Hepatocyte (in vitro differentiated cells): ENCODE measurements at places on chromosomes 12 and 14. TPM values are rescaled to one million over a fixed set of nuclear protein-coding genes. Genes with fewer than 3 reads are reported as not detected.

GRCh38 chr12:112971248-112971647 lies 7.1 kb upstream of the OAS2 start:
- no peak for DNase-seq

DNA sequence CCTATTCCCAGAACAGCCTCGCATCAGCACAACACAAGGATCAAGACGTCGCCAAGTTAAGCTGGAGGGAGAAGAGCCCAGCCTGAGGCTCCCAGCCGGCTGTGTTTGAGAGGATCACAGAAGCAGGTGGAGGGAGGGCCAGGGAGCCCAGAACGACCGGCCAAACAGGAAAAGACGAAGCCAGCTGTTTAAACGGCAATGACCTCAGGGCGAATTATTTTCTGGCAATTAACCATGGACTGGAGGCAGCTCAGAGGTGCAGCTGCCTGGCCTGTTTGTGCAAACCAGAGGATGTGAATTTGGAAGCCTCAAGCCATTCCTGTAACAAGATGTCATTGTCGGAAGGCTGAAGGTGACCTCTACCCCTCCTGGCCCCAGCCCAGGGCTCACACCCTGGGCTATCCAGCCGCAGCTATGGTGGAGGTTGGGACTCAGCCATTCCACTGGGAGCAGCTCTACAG lies 175.8 kb upstream of the PRMT8 start:
- DNase-seq: no peak

DNA sequence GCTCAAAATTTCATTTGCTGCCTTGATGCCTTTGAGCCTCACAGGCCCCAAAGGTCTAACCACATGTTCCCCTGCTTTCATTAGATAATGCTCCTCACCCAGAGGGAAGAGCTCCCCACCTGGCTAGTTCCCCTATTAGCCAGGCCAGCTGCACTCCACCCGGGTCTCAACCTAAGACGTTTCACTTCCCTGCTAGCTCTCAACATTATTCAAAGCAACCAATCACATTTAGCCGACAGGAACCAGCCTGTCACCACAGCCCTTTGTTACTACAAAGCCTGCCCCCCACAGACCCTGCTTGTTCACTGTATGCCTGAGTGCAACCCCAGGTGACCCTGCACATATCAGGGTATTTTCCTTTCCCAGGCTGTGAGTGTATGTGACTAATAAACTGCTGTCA lies 78.6 kb downstream of the SLC15A5 start:
- DNase-seq: no peak

DNA sequence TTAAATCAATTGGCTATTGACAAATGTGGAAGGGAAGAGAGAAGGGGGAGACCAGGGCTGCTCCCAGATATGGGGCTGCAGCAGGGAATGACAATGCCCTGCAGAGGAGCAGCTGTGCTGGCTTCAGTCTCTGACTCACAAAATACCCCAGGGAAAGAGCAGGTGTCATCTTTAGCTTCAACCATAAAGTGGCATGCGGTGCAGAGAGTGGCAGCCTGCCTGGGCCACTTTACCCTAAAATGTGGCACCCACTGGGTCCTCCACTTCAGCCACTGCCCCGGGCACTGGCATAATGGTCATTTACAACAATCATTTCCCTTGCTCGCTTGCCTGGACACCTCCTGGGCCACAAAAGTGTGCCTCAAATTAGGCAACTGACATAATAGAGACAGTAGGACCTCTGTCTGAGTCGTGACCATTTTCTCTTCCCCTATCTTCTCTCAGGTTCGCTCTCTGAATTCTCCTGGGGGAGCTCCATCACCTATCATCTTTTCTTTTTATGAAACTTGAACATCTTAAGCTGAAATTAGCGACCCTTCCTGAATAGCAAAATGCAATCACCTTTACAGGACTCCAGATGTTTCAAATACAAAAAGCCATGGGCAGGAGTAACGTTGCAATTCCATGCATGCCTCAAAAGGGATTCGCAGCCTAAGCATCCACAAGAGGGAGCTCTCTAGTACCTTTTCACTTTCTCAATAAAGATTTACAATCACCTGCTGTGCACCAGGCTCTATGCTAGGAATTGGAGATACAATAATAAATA lies 179.9 kb upstream of the ATF7IP start:
- DNase-seq: peak; percentile 80

DNA sequence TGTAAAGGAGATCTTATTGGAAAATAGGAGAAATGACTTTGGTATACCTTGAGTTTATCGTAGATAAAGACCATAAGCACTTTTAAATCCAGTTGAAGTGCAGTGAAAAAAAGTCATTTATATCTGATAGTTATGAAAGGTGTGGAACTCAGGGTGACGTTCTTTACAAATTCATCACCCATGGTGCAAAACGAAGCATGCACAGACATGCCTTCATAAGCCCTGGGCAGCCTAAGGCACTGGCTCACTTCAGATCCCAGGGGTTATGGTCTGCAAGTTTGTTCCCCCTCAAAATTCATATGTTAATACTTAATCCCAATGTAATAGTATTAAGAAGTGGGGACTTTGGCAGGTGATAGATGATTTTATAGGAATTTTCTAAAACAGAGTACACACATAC lies 1216.4 kb upstream of the USP15 start:
- DNase-seq: no peak

DNA sequence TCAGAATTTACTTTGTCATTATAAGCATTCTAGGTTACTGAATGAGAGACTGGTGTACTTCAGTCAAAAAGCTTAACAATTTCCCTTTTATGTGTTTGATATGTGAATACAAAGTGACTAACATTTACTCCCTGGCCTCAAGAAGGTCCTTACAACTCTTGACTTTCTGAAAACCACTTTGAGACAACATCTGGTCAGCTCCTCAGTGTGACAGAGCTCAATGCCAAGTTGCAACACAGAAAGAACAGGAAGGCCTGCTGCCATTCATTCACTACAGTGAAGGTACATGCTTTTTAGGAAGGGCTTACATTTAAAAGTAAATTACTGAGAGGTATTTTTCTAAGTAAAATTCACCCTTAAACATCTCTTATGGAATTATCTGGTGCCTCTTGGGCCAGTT lies 2.3 kb upstream of the NAA30 start:
- no peak for DNase-seq

DNA sequence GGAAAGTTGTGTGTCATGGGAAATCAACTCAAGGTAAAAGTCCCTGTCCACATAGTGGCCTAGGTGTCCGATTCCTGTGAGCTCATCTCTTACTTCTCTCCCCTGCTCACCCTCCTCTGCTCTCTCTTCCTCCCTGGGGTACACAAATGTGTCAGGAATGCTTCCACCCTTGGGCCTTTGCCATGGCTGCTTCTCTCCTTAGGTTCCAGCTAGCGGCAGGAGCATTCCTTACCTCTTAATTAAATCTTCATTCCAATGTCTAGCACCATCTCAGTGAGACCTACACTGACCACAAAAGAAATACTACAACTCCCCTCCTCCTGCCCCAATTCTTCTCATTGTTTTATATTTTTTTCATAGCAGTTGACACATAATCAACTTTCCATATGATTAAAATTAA lies 298.6 kb downstream of the PDZRN4 start:
- DNase-seq: no peak

DNA sequence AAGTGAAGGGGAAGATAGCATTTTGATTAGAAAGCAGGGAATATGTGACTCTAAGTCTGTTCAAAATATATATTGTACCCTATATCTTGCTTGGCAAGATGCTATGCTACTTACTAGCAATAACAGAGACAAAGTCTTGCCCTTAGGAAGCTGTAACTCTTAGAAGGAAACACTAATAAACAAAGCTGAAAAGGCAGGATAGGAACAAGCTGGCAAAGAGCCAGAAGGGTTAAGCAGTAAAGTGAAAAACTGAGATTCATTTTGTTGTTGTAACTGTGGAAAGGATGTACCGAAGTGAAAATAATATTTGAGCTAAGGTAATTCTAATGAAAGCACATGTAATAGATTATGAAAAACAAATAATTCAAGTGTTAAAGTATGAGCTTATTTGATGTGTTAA lies 527.1 kb upstream of the FLRT2 start:
- DNase-seq: no peak

BICDL1 gene
- total RNA-seq: 7.7 and 10.6 TPM in 2 replicates

GALNT9 gene
- 2.2 and 3.9 TPM in 2 replicates for total RNA-seq

- DNase-seq: no peak
Measured at GRCh38 chr12:11859705-11860425, 210.4 kb downstream of the ETV6 start.

GRCh38 chr14:67510836-67511235 lies 22.3 kb upstream of the PLEKHH1 start:
- no peak for DNase-seq

DNAAF2 gene
- 16.7 and 19.8 TPM in 2 replicates for total RNA-seq

DNA sequence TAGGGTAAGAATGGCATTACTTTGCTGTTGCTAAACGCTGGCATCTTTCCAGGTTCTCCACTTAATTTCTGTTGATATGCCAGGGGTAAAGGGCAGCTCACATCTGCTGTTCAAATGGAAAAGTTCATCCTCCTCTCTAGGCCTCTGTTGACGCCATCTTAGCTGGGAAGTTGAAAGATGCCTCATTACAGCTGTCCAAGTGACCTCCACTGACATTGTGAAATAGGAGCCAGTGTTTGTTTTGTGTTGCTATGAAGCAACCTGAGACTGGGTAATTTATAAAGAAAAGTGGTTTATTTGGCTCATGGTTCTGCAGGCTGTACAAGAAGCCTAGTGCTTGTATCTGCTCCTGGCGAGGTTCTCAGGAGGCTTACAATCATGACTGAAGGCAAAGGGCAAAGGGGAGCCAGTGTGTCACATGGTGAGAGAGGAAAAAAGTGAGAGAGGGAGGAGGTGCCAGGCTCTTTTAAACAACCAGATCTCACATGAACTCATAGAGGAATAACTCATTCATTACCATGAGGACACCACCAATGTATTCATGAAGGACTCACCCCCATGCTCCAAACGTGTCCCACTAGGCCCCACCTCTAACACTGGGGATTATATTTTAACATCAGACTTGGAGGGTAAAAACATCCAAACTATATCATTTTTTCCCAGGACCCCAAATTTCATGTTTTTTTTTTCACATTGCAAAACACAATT lies 3.2 kb upstream of the ADAM21 start:
- DNase-seq: peak; percentile 32

DNA sequence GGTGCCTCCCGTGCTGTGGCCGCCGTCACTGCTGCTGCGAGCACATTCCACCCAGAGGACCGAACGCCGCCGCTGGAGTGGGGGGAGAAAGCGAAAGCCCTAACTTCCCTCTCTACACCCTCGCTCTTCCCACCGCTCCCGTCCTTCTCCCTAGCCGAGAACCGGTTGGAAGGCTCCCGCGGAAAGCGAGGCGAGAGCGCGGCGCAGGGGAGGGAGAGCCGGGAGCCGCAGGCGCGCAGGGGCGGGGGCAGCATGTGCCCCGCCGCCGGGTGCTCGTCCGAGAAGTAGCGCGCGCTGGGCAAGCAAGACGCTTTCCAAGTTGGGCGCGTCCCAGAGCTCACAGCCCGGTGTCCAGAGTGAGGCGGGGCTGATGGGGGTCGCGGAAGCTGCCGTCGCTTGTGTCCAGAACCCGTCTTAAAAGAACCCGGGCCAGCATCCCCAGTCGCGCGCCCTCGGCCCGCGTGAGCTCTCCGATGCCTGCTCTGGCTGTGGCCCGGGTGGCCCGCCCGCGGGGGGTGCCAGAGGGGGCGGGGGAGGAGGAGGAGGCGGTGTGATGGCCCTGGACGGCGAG lies at the start of gene TRHDE:
Gene TRHDE (plus strand): TSS at position 280 of the 571 bp plus-strand sequence. CDS start 274 bp downstream, at position 554.
- peak; percentile 71 for DNase-seq

GRCh38 chr14:22900081-22900799 lies 17.2 kb downstream of the REM2 start:
- peak; percentile 83 for DNase-seq

FZD10 gene
- 1.3 and 1.7 TPM in 2 replicates for total RNA-seq

TEAD4 gene
- 5.5 and 8.3 TPM in 2 replicates for total RNA-seq

- DNase-seq: peak; percentile 86
Measured at GRCh38 chr14:35355981-35356841, 48.3 kb downstream of the NFKBIA start.

DNA sequence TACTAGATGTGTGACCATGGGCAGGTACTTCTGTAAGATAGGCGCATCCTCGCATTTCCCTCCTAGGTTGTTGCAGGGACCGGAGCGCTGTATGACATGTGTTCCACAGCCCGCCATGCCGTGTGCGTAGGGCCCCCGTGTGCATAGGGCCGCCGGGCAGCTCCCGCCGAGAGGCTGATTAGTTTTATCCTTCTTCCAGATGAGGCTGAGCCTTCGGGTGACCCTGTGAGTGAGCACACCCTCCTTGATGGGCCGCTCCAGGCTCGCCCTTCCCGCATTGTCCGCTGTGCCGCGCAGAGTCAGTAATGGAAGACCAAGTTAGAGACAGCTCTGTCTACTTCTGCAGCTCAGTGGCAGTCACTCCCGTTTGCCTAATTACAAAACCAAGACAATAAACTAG lies 72.9 kb upstream of the DYNC1H1 start:
- DNase-seq: no peak

DNA sequence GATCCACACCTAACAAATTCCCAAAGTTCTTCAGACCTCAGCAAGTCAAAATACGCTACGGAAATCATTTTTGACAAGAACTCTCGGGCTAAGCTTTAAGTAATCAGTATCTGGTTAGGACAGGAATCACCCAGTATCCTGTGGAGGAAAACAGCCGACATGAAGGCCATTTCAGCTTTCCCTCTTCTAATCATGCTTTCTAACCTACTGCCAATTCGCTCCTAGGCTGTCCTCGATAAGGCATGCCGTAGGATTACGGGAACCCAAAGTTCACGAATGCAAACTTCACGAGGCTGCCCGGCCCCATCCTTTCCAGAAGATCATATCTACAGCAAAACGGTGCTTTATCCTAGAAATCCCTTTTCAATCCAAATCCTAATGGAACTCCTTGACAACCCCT lies 81.8 kb upstream of the PTPRB start:
- DNase-seq: no peak

GRCh38 chr12:122064780-122065588 lies 13.6 kb upstream of the MLXIP start:
- peak; percentile 64 for DNase-seq

- no peak for DNase-seq
Measured at GRCh38 chr14:24094841-24095270, 745 bp downstream of the PCK2 start.

- no peak for DNase-seq
Measured at GRCh38 chr12:124240493-124240892, 54.4 kb upstream of the RFLNA start.

GRCh38 chr12:102433304-102433703 lies 47.1 kb downstream of the IGF1 start:
- DNase-seq: no peak

OTUB2 gene
- 2.1 and 2.7 TPM in 2 replicates for total RNA-seq

NYNRIN gene
- 41.7 and 56.5 TPM in 2 replicates for total RNA-seq

KRT82 gene
- total RNA-seq: not detected in 2 replicates

DNA sequence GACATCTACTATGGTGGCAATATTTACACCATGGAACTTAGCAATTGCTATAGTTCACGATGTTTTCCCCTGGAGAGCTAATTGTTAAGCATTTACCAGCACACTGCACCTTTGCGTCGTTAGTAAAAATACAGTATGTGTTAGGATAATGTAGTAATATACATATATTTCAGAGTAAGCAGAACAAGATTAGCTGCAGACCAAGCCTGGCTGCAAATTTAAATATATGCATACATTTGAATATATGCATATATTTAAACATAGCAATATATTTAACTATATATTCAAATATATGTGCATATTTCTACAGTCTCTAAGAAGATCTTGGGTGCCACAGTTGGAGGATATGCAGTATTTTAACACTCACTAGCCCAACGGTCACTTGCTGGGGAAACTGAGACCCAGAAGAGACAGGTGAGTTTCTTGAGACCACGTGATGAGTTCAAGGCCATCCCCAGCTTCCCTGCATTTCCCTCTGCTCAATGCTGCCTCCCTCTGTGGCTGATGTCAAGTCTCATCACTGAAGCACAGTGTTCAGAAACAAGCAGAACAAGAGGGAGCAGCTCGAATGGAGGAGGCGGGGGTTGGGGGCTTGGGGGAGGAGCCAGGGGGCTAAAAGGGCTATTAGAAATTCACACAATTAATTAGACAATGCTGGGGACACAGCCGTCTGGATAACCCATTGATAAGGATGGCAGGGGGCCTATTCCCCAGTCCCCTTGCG lies 708.0 kb downstream of the MED13L start:
- DNase-seq: no peak
